A549 treated with Mapracorat at 1 μM for 4 hours (cell line): ENCODE measurements at places on chromosomes 12 and 14. TPM values are rescaled to one million over a fixed set of nuclear protein-coding genes. Genes with fewer than 3 reads are reported as not detected.

AQP6 gene
- 0.11 TPM in 1 of 5 replicates, not detected in the others for total RNA-seq

BCL11B gene
- 0.21 to 0.35 TPM (median 0.28 TPM) in 5 replicates for total RNA-seq

PIGH gene
- total RNA-seq = 14.5 to 22.5 TPM (median 18.1 TPM) in 5 replicates

HOXC12 gene
- total RNA-seq = not detected in 5 replicates

GYS2 gene
- 0.10 TPM in 1 of 5 replicates, not detected in the others for total RNA-seq
